GM12865 (cell line): ENCODE measurements at places on chromosomes 6 and 20.

DNA sequence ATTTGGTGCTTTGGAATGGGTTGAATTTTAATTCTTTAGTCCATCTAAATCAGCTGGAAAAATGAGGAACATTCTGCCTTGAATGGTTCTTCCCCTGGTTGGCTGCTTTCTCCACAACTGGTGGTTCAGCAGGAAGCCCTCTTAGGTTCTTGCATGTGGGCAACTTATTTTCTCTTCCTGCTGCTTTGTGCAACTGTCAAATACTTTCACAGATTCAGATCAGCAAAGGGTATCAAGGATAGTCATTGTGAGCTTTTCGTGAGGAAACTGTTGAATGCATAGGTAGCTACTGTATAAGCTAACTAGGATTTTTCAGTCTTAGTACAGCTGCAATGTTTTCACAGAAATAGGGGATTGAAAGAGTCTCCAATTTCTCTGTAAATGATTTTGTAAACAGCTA is 72.9 kb upstream of the MRAP2 start:
- DNase-seq = peak; percentile 9

DNA sequence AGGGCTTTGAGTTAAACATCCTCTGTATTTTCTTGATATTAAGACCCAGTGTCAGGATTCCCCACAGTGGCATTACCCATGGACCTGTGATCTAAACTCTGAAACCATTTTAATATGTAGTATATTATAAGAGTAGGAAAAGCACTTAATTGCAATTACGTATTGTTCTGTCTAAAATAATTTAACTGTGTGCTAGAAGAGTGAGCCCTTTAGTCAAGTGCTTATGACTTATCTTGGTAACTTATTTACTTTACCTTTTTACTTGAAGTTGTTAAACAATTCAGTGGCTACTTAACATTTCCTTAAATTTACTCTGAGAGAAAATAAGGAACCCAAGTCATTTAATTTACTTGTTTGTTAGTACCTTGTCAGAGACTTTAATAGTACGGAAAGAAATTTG is 173.6 kb downstream of the CDKAL1 start:
- DNase-seq = no peak

DNA sequence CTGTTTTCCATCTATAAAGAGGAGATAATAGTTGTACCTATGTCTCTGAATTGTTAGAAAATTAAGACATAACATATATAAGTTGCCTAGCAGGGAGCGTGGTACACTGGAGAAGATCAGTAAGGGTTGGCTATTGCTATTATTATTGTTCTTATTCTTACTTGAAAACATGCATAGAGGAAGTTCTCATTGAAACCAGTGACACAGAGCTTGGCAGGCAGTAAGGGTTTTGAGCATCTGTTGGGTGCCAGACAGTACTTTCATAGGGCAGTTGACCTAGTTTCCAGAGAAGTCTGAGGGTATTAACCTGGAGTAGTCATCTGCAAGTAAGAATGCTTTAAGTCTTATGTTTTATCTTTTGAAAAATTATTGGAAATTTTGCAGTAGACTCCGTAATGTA is 13.3 kb upstream of the SGK1 start:
- peak; percentile 52 for DNase-seq

DNA sequence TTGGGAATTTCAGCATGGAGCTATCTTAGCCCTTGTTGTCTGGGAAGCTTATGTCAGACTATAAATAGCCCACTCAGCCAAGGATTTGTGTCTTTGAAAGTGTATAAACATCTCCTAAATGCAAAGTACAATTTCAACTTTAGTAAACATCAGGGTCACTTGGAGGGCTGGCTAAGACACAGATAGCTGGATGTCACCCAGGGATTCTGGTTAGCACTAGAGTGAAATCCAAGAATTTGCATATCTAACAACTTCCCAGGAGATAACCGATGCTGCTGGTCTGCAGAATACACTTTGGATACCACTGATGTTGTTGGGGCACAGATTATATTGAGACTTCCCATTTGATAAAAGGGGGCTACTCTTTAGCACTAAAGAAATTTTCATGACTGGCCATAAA is 130.9 kb downstream of the PAX1 start:
- no peak for DNase-seq

DNA sequence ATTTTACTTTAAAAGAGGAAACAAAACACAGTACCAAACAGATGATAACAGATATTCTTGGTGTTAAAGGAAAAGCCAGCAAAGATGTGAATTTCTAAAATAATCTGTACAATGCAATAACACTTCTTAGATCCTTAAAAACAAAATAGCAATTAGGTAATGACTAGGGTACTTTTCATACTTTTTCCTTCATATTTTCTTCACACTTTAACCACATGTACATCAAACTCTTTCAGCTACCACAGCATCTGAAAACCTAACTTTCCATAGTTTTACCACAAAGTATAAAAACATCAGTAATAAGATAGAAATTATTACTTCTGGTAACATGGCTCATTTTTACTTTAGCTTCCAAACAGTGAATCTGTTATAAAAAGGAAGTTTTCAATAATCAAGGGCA is 141.3 kb downstream of the MMS22L start:
- DNase-seq = no peak
